ENCODE measurements at places on chromosomes 1 and 21.

DNA sequence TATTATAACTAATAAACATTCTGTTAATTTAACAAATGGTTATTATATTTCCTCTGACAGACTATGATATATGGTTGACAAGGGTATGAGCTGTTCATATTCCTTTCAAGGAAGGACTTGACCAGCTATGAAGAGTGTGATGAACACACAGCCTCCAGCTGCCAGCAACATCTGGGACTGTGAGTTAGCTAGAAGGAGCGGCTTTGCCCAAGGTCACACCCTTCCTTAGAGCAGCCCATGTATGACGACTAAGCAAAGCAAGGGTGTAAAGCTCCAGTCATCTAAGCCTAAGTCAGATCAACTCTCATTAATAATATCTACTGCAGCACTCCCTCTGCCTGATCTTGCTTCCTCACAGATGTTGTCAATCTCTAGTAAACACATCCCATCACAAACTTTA, 355.4 kb downstream of the PLPP3 start:
- DNase-seq: no peak

- DNase-seq: no peak
These were observed 46.0 kb downstream of the KCNJ6 start for GRCh38 chr21:37870221-37870620.

GRCh38 chr1:57518496-57518895, 94.6 kb upstream of the DAB1 start:
- no peak for DNase-seq

DNA sequence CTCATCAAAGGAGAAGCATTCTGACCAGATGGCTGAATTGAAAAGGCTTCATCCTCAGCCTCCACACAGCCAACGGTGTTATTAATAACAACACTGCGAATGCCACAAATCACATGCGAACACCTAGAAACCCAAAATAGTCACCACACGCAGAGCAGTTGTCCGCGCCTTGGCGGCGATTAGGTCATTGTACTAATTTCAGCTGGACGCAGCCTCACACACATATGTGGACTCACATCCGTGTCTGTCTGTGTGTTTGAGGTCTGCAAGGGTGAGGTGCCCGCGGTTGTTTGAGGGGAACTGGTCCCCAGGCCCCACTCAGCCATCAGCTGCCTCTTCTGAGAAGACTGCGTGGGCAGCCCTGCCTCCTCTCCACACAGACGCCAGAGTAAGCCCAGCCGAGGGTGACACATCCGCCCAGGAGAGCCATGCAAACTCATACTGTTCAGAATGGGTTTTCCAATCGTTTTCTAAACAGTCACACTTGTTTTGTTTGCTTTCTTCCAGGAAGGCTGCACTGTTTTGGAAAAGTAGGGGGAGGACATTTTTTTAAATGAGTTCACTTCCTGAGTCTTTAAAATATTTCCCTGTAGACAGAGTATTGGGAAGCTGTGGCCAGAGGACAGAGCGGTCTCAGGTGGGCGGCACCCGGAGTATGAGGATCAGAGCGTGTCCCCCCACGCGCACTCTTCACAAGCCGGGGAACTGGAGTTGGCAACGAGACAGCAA, 53.4 kb downstream of the TOMM20 start:
- DNase-seq: peak; percentile 72

- DNase-seq: no peak
These were observed 112.8 kb downstream of the C1orf21 start for GRCh38 chr1:184499616-184500015.

GRCh38 chr1:37288900-37289299, 185.5 kb upstream of the ZC3H12A start:
- DNase-seq: no peak

DNA sequence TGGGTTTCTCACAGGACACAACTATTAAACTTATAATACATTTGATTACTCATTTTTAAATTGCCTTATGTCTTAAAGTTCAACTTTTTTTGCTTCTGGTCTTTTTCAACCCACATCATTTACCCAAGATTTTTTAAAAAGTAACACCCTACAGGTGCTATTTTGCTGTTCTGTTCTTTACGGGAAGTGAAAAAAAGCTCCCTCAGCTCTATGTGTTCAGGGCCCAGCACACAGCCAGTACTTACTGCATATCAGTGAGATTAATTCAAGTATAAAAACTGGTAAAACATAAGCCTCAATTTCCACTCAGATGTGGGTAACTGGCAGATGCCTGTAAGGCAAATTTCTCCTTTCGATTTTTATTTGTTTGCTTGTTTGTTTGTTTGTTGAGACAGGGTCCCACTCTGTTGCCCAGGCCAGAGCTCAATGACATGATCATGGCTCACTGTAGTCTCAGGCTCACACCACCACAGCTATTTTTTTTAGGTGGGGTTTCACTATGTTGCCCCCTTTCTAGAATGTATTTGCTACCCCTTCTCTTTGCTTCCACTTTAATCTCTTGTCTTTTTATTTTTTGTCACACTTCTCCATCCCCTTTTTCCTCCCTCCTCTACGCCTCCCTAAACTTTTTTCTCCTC, 20.3 kb downstream of the RNASEL start:
- DNase-seq: no peak

- DNase-seq: no peak
These were observed 10.2 kb upstream of the TOMM20 start for GRCh38 chr1:235138821-235139220.

DNA sequence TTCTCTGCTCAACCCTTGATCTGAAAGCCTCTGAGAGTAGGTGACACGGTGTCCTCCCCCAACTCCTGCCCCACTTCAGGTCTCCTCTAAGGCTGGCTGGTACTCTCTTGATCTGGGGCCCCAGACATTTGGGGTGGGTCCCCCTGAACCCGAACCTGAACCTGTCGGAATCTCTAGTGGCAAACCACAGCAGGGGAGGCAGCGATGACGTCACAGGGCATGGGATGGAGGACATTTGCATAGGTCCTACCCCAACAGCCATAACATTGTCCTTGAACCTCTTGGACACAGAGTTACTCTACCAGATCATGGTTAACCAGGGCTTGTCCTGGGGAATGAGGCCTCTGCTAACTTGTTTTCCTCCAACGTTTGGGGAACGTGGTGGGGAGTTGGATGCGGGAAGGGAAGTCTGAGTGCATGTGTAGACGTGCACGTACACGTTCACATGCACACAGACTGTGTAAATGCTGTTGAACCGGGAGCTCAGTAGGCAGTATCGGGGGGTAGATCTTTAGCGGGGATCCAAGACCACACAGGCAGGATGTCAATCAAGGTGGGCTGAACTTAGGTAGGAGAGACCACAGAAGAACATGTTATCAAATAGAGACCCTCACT, 32.4 kb downstream of the CITED4 start:
- no peak for DNase-seq

- no peak for DNase-seq
These were observed 86.2 kb upstream of the SAMSN1 start for GRCh38 chr21:14632359-14632758.

- DNase-seq: no peak
These were observed 29.4 kb upstream of the PIGC start for GRCh38 chr1:172473302-172473701.

DNA sequence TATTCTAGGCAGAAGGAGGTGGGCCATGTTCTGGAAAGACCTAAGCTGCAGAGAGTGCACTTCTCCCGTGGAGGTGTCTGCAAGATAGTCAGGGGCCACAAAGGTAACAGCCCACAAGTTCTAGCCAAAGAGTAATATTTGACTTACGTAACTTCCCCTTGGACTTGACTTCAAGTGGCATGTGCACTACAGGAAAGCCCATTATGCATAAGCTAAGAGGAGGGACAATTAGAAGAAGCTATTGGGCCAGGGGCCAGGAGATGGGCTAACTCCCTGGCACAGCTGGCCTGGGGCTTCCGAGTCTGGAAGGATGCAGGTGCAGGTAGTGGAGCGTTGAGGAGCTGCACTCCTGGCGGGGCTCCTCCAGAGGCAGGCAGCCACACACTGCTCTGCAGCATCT, 58.3 kb downstream of the ERG start:
- DNase-seq: no peak

DNA sequence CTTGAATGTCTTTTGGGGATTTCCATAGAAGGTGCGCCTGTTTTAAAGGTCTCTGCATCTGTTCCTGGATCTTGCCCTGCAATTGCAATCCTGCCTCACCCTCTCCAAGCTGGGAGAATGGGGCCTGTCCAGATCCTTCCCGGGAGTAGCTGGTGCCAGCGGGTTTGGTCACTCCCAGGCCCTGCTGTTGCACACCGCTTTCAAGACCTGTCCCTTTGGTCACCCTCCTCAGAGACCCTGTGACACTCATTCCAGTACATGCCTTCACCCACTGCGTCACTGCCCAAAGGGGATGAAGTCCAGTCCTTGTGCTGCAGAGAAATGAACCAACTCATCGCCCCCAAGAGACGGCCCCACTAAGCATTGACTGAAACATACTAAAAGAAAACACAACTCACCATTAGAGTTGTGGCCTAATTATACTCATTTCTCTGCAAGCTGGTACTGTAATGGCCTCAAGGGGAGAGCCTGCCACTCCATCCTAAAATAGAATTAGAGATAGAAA, 1.9 kb upstream of the IRF2BP2 start:
- DNase-seq: no peak

DNA sequence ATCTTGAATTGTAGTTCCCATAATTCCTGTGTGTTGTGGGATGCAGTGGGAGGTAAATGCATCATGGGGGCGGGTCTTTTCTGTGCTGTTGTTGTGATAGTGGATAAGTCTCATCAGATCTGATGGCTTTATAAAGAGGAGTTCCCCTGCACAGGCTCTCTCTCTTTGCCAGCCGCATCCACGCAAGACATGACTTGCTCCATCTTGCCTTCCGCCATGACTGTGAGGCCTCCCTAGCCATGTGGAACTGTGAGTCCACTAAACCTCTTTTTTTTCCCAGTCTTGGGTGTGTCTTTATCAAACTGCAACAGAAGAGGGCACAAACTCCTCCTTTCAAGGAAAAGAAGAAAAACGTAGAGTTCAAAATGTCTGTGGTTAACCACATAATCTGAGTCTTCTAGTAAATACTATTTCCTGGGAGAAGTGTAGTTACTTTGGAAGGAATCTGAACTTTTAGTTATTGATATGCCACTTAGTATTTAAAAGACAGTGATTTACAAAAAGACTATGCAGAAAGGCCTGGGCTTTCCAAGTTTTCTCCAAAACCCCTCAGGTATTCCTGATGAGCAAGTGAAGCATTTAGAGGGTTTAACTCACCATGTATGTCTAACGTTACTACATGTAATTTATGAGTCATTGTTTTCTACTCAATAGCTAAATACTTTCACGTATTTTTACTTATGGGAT, 10.0 kb downstream of the ADAMTS1 start:
- no peak for DNase-seq

DNA sequence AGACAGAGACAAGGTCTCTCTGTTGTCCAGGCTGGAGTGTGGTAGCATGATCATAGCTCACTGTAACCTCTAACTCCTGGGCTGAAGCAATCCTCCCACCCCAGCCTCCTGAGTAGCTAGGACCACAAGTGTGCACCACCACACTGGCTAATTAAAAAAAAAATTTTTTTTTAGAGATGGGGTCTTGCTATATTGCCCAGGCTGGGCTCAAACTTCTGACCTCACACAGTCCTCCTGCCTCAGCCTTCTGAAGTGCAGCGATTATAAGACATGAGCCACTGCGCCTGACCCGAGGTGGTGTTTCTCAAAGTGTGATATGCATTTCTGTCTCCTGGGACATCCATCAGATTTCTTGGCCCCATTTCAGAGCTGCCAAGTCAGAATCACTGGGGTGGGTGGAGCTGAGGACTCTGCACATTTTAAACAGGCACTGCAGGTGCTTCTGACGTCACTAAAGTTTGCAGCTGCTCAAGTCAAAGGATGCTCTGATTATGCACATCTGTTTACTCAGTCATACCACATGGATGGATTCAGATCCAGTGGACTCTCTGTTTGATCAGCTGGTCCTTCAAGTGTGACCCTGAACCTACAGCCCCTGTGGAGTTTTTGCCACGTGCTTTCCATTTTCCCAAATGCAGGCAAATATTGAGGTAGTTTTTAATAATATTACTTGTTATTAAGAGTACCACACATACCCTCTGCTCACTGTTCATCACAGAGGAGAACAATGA, 21.4 kb downstream of the TGFB2 start:
- DNase-seq: no peak

Measured in CD8-positive, alpha-beta memory T cell (primary cell).